ENCODE measurements at places on chromosomes 5 and 9. TPM values are rescaled to one million over a fixed set of nuclear protein-coding genes. Genes with fewer than 3 reads are reported as not detected.

Gene EDIL3
- total RNA-seq: 9.2 TPM

Gene ELAVL2
- under 0.01 TPM for total RNA-seq

Gene FOXD4L3
- total RNA-seq: not detected

- DNase-seq: no peak
These were observed 116.7 kb upstream of the LPCAT1 start for GRCh38 chr5:1640421-1640881.

Gene NRARP
- not detected for total RNA-seq

- no peak for DNase-seq
These were observed 27.3 kb downstream of the CENPP start for GRCh38 chr9:92353051-92353450.

DNA sequence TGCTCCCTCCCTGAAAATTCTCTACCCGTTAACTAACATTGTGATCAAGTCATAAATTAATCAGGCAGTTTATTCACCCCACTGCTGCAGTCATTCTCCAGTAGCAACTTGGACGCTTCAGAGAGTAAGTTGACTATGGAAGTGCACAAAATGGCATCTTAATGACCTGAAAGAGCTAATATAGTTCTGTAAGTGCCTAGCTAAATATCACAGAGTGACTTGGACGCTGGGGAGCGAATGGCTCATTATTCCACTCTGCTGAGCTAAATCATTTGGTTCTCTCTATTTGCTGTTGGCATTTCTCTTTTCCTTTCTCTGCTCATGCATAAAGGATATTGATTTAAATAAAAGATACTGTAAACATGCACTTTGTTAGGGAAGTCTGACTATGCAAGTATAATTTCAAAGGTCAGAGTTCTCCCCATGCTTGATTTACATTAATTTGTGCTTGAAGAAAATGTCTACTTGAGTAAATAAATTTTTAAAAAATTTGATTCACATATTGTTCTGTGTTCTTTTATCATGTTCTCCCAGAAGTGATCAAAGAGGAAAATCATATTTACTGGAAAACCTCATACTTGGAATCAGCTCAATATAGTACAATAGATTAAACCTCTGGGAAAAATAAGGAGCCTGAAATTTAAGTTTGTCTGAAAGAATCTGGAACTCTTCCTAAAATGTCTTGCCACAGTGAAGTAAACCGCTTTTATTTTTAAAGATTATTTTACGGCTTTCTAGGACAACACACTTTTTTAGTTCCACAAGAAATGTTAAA is 169.5 kb upstream of the HAPLN1 start:
- DNase-seq: no peak

- no peak for DNase-seq
These were observed 73.3 kb downstream of the RXRA start for GRCh38 chr9:134399435-134400056.

Gene GPX8
- 84.7 TPM for total RNA-seq

DNA sequence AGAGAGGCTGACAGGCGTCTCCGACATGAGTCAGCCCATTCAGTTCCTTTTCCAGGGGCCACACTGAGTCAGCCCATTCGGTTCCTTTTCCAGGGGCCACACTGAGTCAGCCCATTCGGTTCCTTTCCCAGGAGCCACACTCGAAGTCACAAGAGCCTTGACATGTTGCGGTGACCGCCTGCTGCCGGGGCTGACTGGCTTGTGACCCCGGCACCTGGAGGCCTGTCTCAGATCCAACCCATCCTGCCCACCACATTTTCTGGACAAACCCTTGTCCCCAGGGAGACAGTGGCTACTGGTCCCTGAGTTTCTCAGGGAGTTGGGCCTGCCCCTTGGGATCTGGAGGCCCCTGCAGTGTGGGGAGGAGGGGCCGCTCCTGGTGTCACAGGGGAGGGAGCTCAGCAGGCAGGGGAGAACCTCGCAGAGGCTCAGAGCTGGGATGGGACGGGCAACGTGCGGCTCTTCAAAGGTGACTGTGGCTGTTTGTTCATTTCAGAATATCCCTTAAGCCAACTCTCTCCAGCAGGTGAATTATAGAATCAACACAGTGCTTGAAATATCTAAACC is 40.5 kb upstream of the LPCAT1 start:
- peak; percentile 67 for DNase-seq

Gene TNFSF15
- total RNA-seq: 0.26 TPM

DNA sequence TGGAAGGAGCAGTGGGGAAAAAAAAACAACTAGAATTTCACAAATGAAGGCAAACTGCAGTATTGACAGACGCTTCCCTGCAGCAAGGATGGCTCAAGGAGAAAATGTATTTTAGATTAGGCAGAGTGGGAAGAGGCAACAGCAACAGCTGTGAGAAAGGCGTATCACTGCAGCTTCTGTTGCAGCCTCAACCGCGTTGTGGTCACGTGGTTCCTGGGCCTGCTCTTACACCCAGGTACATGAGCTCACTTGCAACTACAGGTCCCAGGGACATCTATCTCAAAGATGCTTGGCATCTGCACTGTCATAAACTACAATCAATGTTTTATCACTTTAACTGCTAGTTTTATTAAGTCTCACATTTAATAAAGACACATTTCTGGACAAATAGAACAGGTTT is 36.0 kb upstream of the GOLM1 start:
- DNase-seq: no peak

Gene PFN3
- total RNA-seq: not detected

GRCh38 chr5:5318426-5319190 is 103.9 kb upstream of the ICE1 start:
- no peak for DNase-seq

GRCh38 chr5:3301306-3301705 is 294.3 kb upstream of the IRX1 start:
- DNase-seq: no peak

- DNase-seq: no peak
These were observed 30.5 kb upstream of the ERBIN start for GRCh38 chr5:65895891-65896290.

GRCh38 chr5:1040571-1040970 is 32.0 kb downstream of the NKD2 start:
- DNase-seq: no peak

Gene ANP32B
- total RNA-seq: 16.7 TPM

GRCh38 chr9:68940573-68940972 is 73.3 kb downstream of the PRKACG start:
- DNase-seq: no peak

DNA sequence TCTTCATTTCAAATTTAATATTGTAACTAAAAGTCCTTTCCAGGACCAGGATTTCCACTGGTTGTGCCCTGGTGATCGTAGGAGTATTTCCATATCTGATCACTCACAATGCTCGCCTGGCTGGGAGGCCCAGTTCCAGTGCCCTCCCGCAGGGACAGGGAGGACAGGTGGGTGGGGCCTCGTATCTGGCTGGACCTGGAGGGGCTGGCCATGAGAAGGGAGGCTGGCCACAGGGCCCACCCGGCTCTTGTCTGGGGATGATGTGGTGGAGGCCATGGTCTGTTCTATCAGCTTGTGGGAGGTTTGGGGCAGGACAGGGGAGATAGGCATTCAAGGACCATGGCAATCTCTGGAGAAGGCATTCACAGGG is 286.4 kb downstream of the GADD45G start:
- no peak for DNase-seq

- no peak for DNase-seq
These were observed 136.5 kb upstream of the PITX1 start for GRCh38 chr5:135170500-135170899.

- peak; percentile 92 for DNase-seq
These were observed 15.3 kb upstream of the MSANTD3 start for GRCh38 chr9:100411472-100412283.

- DNase-seq: no peak
These were observed 41.2 kb downstream of the EXD3 start for GRCh38 chr9:137381501-137382443.

DNA sequence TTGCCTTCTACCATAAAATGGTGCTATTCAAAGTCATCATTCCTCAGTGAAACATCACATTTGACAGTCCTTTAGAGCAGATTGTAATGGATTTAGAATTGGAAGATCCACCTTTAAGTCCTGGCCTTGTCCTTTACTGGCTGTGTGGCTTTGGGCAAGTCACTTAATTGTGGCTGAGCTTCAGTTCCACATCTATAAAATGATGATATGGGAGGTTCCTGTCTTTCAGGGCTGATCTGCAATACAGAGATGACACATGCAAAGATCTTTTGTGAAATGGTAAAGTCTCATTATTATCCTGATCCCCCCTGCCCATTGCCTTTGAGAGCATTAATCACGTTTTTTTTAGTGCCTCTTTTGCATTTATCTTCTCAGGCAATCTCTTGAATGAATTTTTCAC is 58.2 kb downstream of the ZFAND5 start:
- DNase-seq: no peak

- DNase-seq: peak; percentile 67
These were observed 131.0 kb downstream of the ADAMTS16 start for GRCh38 chr5:5270958-5271785.

Gene PCDHGB5
- 17.5 TPM for total RNA-seq

- no peak for DNase-seq
These were observed 2.8 kb upstream of the STOML2 start for GRCh38 chr9:35105571-35106342.

GRCh38 chr9:38043931-38044623 is 24.9 kb downstream of the SHB start:
- no peak for DNase-seq

DNA sequence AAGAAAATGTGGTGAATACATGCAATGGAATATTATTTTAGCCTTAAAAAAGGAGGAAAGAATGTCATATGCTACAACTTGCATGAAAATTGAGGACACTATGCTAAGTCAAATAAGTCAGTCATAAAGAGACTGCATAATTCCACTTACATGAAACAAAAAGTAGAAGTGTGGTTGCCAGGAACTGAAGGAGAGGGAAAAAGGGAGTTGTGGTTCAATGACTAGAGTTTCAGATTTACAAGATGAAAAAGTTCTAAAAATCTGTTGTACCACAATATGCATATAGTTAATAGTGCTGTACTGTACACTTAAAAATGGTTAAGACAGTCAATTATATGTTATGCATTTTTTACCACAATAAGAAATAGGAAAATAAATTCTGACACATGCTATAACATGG is 95.4 kb downstream of the SLC44A1 start:
- no peak for DNase-seq

DNA sequence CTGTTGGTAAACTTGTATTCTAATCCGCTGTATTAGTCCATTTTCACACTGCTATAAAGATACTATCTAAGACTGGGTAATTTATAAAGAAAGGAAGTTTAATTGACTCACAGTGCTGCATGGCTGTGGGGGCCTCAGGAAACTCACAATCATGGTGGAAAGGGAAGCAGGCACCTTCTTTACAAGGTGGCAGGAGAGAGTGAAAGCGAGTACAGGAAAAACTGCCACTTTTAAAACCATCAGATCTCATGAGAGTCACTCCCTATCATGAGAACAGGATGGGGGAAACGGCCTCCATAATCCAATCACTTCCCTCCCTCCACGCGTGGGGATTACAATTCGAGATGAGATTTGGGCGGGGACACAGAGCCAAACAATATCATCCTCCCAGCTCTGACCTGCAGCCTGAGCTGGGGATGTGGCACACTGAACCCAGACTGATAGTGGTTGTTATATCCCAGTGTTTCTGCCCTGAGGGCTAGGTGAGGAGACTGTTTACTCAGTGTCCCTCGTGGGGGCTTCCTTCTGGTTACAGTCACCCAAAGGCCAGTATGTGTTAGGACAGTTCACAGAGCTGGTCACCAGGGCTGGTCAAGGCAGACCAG is 488.3 kb downstream of the KDM4C start:
- no peak for DNase-seq

DNA sequence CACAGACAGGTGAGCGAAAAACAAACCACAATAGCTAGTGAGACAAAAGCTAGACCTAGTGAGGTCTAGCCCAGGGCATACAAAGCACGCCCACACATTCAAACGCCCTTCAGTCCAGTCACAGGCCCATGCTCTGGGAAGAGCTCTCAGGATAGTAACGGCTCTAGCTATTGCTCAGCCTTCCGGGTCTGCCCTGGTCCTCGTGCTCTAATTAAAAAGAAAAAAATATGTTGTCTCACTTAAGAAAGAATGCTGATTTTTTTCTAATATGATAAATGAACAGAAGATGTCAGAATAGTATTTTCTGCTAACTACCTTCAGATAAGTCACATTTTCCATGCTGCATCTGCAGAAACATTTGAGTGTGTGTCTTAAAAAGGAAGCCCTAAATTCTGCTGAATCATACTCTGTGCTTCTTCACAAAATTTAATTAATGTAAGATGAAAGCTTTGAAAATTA is 94.5 kb downstream of the PLPP1 start:
- peak; percentile 83 for DNase-seq

DNA sequence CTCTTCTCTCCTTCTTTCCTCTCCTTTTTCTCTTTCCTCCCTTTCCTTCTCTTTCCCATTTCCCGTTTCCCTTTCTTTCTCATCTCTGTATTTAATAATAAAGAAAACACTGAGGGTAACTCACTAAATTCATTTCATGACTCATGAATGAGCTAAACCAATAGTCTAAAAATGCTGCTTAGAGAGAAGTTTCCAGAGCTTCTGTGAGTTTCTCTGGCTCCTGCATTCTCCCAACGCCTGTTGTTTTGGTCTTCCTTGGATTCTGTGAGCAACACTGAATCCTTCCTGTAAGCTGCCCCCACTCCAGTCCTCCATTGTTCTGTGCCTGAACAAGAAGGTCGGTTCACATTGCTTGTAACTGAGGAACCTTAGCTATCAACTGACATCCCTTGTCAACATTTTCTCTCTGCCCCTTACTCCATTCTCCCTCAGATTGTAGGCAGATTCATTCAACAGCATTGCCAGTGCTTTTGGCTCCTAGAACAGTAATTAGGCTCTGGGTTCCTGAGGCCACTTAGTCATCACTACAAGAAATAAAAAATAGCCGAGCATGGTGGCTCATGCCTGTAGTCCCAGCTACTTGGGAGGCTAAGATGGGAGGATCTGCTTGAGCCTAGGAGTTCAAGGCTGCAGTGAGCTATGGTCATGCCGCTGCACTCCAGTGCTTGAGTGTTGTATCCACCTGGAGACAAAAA is 237.7 kb upstream of the KLF4 start:
- DNase-seq: peak; percentile 63

DNA sequence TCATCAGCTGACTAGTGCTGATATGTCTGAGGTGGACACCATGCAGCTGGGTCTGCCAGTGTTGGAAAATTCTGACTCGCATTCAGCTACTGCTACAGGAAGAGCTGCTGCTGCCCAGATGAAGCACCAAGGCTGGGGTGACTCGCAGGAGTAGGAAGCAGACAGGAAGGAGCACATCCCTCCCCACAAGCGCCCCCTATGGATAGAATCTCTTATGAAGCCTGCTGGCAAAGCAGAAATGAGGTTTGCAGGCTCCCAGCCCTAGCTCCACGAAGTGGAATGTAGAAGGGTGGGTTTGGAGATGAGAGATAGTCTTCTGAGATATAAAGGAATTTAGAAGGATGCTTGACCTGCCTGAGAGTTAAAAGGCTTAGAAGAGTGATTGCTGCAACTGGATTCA is 443.0 kb downstream of the ACTL7B start:
- no peak for DNase-seq

- DNase-seq: peak; percentile 51
These were observed 16.7 kb downstream of the VCAN start for GRCh38 chr5:83488271-83488670.

Gene TAL2
- total RNA-seq: not detected

DNA sequence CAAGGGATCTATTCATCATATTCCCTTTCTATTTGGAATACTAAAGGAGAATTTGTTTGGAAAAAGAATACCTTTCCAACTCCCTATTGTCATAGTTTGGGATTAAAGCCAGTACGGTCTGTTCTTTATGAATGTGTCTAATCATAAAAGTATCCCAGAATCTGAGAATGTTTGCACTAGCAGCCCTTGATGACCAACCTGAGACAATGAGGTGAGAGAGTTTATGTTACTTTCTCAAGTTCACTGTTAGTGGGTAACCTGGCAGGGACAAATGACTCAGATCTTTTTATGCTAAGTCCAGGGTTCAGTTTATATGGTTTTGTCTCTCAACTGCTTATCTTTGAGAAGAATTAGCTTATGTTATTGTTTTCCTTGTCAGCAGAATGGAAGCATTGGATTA is 25.3 kb upstream of the TLR4 start:
- no peak for DNase-seq
